ENCODE measurements at places on chromosomes 5 and 9. TPM values are rescaled to one million over a fixed set of nuclear protein-coding genes. Genes with fewer than 3 reads are reported as not detected.

IL4 gene
- not detected for total RNA-seq

DNA sequence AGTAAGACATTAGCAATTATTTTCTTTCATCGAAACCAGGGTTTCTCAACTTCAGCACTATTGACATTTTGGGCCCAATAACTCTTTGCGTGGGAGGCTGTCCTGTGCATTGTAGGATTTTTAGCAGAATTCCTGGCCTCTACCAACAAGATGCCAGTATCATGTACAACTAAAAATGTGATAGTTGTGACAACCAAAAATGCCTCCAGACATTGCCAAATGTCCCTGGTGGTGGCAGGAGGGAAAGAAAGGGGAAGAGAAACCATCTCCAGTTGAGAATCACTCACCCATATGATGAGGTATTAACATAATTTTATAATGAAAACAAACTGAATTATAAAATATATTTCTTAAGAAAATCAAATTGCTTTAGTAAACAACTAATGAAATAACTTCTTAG lies 406.1 kb downstream of the RAB3C start:
- no peak overlapping the region for H3K4me3 ChIP-seq
- no peaks in the 10 kb centered on the region for H3K36me3 ChIP-seq
- H3K27me3 ChIP-seq, result no peaks in the 10 kb centered on the region

ORM1 gene
- 8.3 TPM for total RNA-seq

GRCh38 chr5:112417931-112418658 lies 982 bp downstream of the EPB41L4A start:
- no peaks in the 10 kb centered on the region for H3K27me3 ChIP-seq
- no peaks in the 10 kb centered on the region for H3K36me3 ChIP-seq
- peak; percentile 17 for DNase-seq
- H3K27ac ChIP-seq, result peak overlapping the region; percentile 81
- peak overlapping the region; percentile 68 for H3K4me3 ChIP-seq

PSD2 gene
- not detected for total RNA-seq

NTRK2 gene
- total RNA-seq, result 112 TPM

MAT2B gene
- 49.0 TPM for total RNA-seq

DNA sequence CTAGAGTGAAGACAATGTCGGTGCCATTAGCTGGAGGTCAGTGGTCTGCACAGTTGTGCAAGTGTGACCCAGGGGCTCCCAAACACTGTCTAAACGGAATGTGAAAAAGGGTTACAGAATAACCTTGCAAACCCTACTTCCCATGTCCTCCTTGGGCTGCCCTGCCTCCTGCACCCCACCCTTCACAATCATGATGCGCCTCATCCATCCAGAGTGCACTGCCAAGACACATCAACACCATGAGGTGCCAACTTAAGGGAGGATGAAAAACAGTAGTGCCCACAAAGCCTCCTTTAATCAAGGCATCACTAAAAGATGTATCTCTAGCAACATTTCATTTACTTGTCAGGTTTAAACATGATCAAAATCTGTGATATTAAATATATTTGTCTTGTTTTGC lies 87.1 kb downstream of the SETX start:
- peaks cover 10% of the 10 kb centered on the region for H3K36me3 ChIP-seq
- no peak overlapping the region for H3K27ac ChIP-seq
- no peaks in the 10 kb centered on the region for H3K4me1 ChIP-seq
- no peak for DNase-seq
